Activated CD8-positive, alpha-beta memory T cell treated with anti-CD3 and anti-CD28 coated beads, Interleukin-2, amount 50 U/mL, for 48 hours (primary cell): ENCODE measurements at places on chromosomes 6 and 20.
A peak's percentile ranks its signal among the peaks of the same experiment; 100 is the strongest.

DNA sequence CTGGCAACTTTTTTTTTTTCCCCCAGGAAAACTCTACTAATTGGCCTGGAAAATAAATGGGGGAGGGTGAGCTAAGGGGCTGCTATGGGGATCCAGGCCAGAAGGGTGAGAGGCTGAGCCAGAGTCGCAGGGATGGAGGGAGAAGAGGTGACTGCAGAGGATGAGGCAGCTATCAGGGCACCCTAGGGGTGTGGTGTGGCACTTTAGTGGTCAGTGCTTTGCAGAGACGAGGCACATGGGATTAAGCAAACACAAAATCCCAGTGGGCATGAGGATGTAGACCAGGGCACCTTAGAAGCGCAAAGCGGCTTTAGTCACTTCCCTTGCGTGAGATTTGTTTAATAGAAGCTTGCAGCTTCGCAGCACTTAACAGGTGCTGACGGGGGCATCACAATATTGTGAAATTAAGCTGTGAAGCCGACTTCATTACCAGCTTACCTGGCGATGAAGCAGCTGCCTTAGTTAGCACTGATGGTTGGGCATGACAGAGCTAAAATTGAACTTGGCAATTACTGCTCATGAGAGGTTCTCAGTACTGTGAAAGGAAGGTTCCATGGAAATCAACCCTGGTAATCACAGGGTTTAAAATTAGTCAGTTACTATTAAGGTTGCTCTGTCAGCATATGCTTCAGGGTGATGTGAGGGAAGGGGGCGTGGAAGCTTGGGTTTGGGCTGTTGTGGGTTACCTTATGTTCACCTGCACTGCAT is 26.0 kb downstream of the TOX2 start:
- DNase-seq = no peak

DNA sequence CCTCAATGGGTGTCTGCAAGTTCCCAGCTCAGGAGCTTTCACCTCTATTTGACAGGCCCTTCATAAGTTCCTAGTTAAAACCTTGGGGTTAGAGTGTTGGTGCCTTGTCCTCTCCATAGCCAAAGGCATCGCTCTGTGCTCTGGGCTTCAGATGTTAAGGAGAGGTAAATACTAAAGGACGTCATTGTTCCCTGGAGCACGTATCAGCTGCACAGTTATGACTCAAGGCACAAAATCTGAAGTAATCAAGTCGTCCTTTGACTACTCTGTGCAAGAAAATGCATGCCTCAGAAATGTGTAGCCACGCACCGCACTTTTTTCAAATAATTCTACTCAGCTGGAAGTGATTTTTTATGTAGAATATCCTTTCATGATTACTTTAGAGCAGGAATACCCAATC is 240.8 kb upstream of the QKI start:
- no peak for DNase-seq

GRCh38 chr6:157531169-157531985 is 150.4 kb downstream of the ZDHHC14 start:
- no peak for DNase-seq

GRCh38 chr20:6057691-6058090 is 3.8 kb upstream of the LRRN4 start:
- DNase-seq = no peak

GRCh38 chr6:4924661-4925271 is 79.1 kb downstream of the RPP40 start:
- no peak for DNase-seq

DNA sequence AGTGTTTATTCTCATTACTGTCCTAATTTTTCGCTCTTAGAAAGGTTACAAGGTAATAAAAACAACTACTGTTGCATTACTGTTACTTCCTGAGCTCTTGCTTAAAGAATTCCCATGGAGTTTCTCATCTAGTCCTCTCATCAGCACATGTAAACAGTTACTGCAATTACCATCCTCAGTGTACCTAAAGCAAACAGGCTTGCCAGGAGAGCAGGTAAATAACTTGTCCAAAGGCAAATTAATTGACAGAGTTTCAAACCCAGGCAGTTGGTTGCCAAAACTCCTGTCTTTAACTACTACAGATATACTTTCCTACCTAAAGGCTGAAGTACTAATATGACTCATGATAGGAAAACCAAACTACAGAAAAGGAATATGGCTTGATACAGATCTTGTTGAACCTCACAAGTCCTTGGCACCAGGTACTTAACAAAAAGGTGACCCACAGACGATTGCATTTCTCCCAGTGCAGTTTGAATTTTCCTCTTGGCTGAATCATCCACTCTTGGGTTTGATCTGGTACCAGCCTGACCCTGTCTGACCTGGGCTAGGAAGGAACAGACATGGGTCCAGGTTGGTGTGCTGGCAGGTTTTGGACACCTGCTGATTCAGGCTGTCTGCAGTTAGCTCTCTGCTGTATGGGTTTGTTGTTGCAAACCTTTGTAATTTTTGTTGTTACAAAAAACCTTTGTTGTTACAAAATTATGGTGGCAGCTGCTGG is 153.0 kb downstream of the CFAP61 start:
- no peak for DNase-seq

DNA sequence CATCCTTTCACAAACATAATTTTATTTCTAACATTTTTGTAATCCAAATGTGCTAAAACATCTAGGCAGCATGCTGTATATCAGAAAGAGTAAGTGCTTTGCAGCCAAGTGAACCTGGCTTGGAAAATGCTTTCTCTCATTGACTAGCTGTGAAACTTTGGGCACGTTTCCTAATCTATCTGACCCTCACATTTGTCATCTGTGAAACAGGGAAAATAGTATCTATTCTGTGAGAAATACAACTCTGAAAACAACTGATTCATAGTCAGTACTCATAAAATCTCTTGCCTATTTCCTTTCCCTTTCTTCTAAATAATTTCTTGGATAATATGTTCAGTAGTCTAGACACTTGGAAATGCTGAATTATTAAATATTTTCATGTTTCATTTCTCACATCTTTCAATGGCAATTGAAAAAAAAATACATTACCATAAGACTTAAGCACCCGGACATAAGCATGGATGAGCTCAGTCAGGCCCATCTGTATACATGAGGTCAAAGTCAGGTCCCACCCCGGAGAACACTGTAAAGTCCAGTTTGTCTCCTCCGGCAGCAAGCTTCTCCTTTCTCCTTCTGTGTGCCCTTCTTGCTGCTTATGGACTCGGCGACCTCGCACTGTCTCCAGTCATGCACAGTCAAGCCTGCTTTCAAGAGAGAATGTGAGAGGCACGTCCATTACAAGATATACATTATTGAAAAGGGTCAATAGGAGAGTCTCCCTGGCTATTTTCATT is 455.0 kb upstream of the SOX4 start:
- no peak for DNase-seq

- DNase-seq = peak; percentile 41
Measured at GRCh38 chr6:166624275-166624674, 2.8 kb downstream of the RPS6KA2 start.

GRCh38 chr6:4723383-4723782 is 52.8 kb upstream of the CDYL start:
- no peak for DNase-seq

- no peak for DNase-seq
Measured at GRCh38 chr20:33104336-33104735, 24.9 kb downstream of the BPIFB4 start.

DNA sequence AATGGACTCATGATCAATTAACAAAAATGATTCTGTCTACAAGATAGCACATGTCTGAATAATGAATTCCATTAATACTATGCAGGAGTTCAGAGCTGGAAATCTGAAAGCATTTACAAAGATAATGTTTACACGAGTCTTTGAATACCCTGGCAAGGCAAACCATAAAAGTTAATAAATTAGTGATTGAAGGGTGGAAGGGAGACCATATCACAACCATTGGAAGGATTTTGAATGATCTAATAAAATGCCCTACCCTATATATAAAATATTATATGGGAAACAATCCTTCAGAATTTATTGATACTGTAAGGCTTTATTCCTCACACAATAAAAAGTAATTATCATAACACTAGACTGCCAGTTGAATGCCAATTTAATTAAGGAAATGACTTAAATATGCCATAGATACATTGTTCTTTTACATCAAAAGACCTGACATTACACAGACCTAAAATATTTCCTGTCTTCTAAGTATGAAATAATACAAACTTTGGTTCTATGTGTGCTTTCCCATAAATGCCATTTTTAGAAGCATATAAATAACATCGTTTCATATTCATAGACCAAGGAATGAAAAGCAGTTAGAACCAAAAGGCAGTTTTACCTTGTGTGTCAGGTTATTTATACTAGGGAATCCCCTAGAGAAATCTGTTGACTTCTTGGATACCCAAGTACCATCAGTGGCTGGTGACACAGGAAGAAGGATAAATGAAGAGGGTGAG is 249.2 kb upstream of the MARCKS start:
- no peak for DNase-seq

DNA sequence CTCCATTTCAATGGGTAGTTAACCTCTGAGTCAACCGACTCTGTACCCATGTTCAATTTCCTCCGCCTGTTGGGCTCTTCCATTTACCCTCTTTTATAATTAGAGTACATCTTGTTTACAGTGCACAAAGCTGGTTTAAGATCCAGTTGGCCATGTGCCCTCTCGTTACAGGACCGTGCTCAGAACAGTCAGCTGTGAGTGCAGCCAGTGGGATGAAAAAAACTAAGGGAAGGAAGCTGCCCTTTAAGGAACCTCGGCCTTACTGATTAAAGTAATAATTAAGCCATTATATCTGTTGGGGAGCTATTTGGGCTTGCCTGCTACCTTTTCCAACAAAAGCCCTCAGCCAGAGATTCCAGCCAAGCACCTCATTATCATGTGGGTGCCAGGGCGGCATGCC is 68.8 kb downstream of the TMEM170B start:
- no peak for DNase-seq

- no peak for DNase-seq
Measured at GRCh38 chr20:19568128-19568527, 189.9 kb upstream of the RIN2 start.

DNA sequence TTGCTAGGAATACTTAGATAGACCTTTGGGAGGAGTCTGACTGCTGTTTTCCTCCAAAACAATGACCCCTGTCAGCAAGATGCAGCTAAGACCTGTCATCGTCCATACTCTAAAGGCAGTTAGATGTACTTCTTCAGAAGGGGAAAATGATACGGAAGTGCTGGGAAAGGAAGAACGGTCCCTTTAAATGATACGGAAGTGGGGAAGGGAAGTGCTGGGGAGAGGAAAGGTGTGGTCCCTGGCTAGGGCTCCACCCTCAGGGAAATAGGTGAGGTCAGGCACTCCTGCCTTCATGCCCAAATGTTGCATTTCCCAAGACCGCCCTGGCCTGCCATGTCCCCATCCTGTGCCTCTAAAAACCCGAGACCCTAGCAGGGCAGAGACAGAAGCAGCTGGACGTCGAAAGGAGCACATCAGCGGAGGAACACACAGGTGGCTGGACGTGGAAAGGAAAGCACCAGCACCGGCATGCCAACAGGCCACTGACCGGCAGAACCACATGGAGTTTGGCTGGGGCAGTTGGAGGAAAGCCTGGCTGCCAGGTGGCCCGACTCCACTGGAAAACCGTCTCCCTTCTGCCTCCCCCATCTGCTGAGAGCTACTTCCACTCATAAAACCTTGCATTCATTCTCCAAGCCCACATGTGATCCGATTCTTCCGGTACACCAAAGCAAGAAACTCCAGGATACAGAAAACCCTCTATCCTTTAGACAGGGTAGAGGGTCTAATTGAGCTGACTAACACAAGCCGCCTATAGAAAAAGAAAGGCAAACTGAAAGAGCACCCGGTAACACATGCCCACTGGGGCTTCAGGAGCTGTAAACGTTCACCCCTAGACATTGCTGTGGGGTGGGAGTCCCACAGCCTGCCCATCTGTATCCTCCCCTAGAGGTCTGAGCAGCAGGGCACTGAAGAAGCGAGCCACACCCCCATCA is 94.6 kb downstream of the FAXC start:
- no peak for DNase-seq

DNA sequence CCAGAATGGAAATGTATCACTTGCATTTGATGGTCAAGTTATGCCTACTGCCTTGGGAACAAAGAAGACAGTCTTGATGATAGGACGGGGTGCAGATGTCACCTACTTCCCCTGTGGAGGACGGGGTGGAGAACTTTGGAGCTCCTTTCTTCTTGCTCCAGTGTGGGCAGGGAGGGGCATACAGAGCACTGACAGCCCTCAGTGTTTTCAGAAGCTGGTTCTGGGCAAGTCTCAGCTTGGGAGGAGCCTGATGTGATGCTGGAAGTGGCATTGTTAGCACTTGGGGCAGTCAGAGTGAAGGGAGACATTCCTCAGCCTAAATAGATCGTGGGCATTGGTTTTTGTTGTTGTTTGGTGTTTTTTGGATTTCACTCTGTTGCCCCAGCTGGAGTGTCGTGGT is 59.7 kb downstream of the SYNJ2 start:
- no peak for DNase-seq

DNA sequence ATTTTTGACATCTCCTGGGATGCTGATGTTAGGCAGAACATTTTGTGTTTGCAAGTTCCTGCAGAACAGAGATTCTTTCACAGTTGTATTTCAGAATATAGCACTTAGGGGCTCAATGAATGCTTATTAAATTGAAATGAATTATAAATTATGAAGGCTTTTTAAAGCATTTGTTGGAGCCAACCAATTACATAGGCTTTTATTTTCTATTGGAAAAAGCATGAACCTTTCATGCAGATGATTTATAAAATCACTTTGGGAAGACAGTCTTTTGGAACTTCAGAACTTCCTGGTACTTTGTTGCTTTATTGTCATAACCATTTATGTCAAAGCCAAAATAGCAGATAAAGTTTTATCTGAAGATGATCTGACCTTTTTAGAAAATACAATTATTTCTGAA is 69.2 kb upstream of the HINT3 start:
- no peak for DNase-seq

DNA sequence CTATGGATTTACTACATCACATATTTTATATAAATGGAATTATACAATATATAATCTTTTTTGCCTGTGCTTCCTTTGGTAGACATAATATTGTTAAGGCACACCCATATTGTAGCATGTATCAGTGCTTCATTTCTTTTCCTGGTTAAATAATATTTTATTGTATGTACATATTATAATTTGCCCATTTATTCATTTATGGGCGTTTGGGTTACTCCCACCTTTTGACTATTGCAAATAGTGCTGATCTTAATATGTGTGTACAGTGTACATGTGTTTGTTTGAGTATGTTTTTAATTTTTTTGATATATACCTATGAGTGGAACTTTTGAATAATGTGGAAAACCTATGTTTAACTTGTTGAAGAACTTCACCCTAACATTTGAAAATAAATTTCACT is 804.2 kb downstream of the DHX35 start:
- no peak for DNase-seq

DNA sequence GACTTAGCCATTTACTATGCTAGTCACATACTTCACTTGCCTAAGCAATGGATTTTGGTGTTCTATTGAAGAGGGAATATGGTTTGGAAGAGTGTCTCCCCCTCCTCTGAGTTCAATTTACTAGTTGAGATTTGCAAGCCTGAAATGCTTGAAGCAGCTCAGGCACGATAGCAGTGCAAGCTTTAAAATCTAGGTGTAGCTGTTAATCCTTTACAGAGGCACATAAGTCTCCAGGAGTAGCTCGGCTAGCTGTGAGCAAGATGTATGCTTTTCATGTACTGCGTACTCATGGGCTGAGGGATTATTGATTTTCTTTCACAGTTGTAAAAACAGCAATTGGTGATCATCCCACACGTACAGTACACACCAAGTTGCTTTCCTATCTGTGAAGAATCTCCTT is 726 bp downstream of the FLRT3 start:
- DNase-seq = no peak
